ENCODE measurements at places on chromosomes 2 and 18.

DNA sequence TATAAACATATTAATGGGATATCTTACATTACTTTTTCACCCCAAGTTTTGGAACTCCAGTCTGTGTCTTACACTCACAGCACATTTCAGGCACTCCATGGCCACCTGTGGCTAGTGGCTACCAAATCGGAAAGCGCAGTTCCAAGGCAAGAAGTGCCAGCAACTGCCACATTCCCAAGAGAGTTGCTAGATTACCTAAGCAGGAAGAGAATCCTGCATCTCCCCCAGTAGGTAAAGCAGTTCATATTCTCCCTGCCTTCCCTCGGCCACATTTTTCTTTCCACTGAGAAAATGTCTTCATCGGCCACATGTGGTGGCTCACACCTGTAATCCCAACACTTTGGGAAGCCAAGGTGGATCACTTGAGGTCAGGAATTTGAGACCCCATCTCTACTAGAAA, 62.8 kb downstream of the MEX3C start:
- DNase-seq: no peak

DNA sequence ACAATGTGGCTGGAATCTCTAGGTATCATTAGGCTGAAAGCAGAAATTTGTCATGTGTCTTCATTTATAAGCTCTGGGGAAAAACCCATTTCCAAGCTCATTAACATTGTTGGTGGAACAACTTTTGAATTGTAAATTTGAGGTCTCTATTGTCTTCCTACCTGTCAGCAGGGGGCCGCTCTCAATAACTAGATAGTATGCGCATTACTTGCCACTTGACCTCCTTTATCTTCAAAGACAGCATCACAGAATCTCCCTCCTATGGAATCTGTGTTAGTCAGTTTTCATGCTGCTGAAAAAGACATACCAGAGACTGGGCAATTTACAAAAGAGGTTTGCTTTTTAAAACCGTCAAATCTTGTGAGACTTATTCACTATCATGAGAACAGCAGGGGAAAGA, 223.1 kb downstream of the CALCRL start:
- no peak for DNase-seq

DNA sequence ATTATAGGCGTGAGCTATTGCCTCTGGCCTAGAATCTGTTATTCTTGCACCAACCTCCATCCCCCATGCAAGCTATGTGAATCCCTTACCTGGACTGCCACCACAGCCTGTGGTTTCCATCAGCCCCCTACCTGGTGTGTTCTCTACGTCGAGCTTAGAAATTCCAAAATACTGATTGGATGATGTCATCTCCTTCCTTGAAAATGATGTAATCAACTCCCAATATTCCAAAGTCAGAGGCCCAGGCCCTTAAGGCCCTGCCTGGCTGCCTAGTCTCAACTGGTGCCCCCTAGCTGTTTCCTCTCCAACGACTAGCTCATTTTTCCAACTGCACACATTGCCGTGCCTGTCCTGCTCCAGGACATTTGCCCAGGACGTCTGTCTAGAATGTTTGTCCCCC, 41.3 kb upstream of the GBX2 start:
- no peak for DNase-seq

DNA sequence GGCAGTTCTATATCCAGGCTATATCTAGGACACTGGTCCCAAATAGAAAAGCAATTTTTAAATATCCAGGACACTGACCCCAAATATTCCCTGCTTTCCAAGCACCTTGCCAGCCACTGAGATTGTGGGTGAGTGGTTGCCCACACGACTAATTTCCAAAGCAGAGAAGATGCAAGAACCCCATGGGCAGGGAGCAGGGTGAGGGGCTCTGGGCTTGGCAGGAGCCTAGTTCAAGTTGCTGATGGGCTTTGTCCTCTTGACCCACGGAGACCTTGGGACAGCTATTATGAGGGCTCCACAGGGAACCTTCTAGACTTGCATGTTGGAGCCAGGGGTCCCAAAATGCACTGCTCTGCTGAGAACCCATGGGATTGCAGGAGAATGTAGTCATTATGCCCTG, 146.0 kb upstream of the SMAD2 start:
- DNase-seq: no peak

DNA sequence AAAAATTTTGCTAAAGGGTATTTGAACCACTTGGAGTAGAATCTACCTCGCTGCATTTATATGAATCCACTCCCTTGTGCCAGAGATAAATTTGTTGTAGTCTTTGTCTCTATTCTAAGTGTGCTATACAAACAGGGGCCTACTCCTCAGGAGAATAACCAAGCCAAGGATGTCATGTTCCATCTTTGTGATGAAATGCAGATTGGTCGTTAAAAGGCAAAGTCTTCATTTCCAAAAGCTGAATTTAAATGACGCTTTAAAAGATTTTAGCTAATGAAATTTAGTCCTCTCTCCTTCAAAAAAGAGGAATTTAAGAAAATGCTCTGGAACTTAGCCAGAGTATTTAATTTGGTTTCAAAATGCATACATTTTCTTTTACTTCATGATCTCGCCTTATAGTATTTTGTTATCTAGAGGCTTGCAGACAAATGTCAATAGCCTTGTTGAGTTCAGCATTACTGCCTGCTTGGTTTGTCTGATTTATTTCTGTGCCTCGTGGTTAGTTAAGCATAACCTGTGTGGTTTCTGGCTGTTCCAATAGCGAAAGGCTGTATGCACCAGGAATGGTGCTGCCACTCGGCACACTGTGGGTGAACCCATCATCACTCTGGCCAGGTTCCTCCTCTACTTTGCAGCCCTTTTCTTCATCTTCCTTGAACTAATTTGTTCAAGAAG, 417.6 kb downstream of the ZNF521 start:
- no peak for DNase-seq

- no peak for DNase-seq
Observed at GRCh38 chr2:151999053-151999452, 99.8 kb downstream of the CACNB4 start.

GRCh38 chr2:175004730-175004979, 526 bp downstream of the CHN1 start:
- DNase-seq: no peak
